ENCODE measurements at places on chromosomes 1 and 21.

- DNase-seq = no peak
Observed at GRCh38 chr1:6351480-6352137, 42.0 kb downstream of the ACOT7 start.

GRCh38 chr1:85379203-85380136 lies 85.5 kb downstream of the DDAH1 start:
- DNase-seq = no peak

DNA sequence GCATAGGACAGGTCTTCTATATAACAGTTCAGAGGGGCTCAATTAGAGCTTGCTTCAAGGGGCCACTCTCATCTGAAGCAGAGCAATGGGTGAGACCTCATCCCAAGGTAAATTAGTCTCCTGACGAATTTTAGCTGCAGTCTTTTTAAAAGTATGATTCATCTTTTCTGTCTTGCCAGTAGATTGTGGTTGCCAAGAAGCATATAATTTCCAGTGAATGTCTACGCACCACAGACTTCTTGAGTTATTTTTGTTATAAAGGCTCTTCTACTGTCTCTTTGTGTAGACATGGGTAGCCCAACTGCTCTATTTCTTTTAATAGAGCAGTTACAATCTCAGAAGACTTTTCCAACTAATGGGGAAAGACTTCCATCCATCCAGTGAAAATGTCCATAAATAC lies 108.9 kb upstream of the FMN2 start:
- DNase-seq = no peak

GRCh38 chr1:231584117-231584516 lies 42.5 kb upstream of the DISC1 start:
- DNase-seq = no peak

GRCh38 chr21:27953340-27954045 lies 986.6 kb upstream of the ADAMTS5 start:
- no peak for DNase-seq

DNA sequence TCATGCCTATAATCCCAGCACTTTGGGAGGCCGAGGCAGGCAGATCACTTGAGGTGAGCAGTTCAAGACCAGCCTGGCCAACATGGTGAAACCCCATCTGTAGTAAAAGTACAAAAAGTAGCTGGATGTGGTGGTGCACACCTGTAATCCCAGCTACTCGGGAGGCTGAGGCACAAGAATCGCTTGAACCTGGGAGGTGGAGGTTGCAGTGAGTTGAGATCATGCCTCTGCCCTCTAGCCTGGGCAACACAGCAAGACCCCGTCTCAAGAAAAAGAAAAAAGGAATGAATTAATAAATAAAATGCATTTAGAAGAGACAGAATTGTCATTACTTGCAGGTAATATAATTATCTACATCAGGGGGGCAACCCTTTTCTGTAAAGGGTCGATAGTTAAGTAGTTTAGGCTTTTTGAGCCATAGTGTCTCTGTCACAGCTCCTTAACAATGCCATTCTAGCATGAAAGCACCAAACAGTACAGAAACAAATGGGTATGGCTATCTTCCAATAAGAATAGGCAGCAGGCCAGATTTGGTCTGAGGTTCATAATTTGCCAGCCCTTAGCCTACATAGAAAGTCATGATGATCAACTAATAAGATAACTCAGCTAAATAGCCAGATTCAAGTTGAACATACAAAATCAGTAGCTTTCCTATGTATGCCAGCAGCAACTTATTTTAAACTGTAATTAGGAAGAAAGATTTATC lies 56.8 kb downstream of the RPRD2 start:
- no peak for DNase-seq

- DNase-seq = no peak
Observed at GRCh38 chr21:41921021-41921420, 32.8 kb downstream of the C2CD2 start.

- DNase-seq = no peak
Observed at GRCh38 chr1:22104094-22104493, 38.8 kb downstream of the WNT4 start.

DNA sequence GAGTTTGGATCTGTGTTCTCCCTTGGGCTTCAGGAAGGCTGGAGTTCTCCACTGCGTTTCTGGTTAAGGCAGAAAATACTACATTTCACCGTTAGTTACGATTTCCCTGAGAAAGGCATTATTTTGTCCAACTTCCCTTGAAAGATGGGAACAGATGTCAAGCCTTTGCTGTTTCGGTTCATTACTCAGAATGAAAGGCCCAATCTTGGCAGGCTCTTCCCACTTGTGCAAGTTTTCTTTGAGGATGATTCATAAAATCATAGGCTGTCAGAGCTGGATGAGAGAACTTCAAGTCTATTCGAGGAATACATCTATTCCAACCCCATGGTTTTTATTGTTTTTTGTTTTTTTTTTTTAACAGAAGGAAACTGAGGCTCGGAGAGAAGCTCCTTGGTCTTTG lies 205.2 kb downstream of the GRIK3 start:
- no peak for DNase-seq

GRCh38 chr1:198986442-198986841 lies 347.6 kb downstream of the PTPRC start:
- no peak for DNase-seq

DNA sequence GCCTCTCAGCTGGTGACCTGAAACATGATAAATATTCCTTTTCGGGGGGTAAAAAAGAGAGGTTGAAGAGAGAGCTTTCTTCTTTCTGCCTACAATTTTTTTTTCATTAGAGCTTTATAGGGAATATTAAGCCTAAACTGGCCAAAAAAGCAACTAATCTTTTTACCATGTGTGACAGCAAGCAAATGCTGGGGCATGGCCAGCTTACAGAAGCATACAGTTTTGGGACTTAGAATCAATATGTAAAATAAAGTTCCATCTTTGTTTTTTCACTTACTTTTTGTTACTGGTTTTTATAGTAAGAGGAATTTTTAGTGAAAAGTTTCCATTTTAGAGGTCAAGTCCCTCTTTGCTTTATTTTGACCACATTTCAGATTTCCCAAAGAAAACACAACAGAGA lies 301.2 kb upstream of the DEPDC1 start:
- no peak for DNase-seq

- no peak for DNase-seq
Observed at GRCh38 chr1:56502700-56503245, 76.6 kb downstream of the PLPP3 start.

DNA sequence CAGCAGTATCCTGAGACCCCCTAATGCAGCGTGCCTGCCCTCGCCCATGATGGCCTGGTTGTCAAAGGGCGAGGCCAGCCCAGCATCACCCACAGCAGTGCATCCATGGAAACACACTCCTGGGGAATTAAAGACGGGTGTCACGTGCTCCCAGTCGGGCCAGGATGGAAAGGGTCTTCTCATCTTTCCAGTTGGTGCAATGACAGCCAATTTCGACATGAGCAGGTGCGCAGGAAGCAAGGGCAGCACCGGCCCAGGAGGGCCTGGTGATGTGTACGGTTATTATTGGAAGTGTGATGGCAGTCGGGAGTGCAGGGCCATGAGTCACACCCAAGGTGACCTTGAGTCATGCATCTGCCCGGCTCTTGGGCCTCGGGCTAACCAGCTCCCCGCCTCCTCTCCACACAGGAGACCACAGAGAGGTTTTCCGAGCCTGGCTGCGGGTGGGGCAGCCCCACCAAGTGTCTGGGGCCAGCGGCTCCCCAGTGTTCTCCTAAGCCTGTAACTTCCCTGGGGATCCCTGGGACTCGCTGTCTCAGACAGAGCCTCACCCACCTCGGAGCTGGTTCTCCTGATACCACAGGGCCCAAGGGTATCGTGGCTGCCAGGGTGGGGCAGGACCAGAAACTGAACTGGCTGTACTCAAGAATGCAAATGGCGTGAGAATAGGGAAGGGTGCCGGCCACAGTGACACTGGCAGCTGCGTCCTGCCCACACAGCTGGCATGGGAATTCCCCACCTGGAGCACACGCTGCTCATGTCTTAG lies 119.8 kb downstream of the SIK1 start:
- no peak for DNase-seq

DNA sequence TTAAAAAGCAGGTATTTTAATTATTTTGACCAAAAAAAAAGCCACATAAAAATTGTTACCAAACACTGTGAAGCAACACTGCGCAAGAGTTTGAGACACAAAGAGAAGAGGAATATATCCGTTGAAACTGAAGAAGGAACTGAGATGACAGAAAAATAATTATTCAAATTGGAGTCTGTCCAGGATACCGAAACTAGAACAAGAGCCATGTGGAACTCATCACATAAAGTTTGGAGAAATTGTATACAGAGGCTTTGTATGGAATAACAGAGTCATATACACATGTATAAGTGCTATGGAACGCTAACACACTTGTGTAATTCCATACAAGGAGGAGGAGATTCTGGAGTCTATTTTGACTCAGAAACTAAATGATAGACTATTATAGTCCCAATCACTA lies 675.1 kb upstream of the ADGRL2 start:
- no peak for DNase-seq

GRCh38 chr1:194469282-194469681 lies 1282.9 kb upstream of the B3GALT2 start:
- no peak for DNase-seq

DNA sequence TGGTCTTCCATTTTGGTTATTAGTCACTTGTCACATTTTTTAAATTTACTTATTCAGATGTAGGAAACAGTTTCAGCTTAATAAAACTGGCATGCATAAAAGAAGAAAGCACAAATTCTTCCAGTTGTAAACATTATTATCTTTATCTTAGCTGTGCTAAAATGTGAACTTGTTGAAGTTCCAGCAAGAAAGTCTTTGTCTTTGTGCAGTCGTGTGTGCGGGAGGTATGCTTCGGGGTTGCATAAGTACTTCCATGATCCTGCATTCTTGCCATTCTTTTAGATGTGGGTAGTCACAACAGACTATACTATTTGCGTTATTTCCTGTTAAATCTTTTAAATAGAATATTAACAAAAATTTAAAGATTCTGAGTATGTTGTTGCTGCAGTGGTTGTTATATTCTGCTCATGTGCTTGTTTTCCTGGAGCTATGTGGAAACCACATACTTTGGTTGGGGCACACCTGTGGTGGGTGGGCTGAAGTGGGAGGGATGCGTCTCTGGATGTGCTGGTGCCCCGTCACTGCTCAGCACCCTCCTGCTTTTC lies 49.9 kb downstream of the CBS start:
- DNase-seq = no peak

DNA sequence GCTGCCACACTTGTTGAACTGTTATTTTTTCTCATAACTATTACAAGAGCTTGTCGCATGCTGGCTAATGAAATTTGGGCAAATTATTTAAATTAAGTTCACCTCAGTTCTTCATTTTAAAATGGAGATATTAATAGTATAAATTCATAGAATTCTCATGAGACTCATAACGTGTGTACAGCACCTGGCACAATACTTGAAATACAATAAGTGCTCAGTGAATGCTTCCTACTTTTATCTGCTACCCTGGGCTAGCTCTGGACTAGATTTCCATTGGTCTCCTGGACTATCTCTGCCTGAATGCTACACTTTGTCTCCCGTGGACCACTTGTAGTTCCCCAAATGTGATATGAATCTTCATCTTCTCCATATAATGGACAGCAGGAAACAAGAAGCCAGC lies 919 bp downstream of the SLAMF6 start:
- DNase-seq = no peak

DNA sequence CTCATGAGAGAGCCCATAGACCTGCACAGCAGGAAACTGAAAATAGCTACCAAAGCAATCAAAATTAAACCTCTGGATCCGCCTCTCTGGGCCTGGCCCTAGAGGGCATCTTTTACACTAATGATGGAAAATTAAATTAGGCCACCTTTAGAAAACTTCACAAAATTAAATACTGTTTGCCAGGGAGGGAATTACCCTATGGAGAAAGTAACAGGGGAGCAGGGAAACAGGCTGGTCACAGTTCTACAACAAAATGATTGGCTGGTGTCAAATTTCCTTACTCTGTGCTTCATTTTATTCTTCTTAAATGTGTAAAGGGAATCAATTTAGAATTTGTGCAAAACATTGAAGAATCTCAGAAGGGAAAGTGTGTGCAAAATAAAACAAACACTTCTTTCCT lies 62.4 kb downstream of the SPATA46 start:
- DNase-seq = no peak

DNA sequence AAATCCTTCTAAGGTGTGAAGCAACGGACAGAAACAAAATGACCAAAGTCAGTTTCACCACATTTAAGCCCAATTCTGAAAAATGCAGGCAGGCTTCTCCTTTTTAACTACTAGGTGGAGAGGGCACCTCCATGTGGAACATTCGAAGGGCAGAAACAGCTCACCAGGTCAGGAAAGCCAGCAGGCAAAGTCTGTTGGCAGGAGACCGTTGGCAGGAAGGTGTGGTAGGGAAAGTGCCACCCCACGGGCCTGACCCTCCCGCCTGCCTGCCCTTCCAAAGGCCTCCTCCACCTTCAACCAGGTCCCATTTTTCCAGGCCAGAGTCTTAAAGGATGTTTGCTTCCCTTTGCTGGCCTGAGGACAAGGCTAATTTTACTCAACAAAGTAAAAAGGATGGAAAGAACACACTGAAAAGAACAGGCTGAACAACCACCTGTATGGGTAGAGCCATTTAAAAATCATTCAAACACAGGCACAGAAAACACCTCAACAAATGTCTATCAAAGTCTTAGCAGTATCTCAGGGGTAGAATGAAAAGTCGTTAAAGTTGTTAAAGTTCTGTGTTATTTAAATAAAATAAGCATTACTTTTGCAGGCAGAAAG lies 26.4 kb downstream of the CAPZB start:
- DNase-seq = no peak

DNA sequence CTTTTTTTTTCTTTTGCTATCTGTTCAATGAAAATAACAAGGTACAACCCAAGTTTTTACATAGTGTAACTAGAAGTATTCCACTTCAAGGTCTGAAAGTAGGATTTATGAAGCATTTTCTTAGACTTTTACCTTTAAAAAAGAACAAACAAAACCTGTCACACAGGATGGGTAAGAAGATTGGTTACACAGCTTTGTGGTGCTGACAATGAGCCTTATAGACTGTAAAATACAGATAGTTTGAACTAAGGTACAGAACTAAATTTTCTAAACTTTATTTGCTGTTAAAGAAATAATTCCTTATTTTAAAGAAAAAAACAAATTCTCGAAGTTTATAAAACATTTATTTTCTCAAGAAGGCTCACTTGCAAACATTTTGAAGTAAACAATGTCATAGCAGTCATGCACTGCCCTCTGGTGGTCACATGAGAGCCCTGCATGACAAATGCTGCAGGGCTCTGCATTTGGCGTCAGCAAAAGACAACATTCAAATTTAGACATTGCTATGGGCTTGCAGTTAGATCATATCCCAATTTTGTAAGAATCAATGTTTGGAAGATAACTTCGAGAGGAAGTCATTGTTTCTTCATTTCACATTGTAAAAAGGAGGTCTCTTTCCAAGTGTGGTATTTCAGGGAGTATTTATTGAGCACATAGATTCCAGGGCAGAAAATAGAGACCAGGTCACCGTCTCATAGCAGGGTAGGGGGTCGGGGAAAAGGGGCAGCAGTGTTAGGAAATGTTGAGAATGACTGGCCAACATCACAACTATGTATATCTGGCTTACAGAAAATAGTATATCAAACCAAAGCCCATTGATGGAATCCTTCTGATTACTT lies 115.3 kb upstream of the FMN2 start:
- DNase-seq = no peak

- DNase-seq = no peak
Observed at GRCh38 chr1:51964309-51964696, 26.2 kb downstream of the RAB3B start.

Measured in caudate nucleus (tissue), 63 donors.